Stimulated activated CD8-positive, alpha-beta memory T cell treated with anti-CD3 and anti-CD28 coated beads, Interleukin-2, amount 100 ng/mL, for 1 hour (primary cell): ENCODE measurements at places on chromosomes 7 and 10.

DNA sequence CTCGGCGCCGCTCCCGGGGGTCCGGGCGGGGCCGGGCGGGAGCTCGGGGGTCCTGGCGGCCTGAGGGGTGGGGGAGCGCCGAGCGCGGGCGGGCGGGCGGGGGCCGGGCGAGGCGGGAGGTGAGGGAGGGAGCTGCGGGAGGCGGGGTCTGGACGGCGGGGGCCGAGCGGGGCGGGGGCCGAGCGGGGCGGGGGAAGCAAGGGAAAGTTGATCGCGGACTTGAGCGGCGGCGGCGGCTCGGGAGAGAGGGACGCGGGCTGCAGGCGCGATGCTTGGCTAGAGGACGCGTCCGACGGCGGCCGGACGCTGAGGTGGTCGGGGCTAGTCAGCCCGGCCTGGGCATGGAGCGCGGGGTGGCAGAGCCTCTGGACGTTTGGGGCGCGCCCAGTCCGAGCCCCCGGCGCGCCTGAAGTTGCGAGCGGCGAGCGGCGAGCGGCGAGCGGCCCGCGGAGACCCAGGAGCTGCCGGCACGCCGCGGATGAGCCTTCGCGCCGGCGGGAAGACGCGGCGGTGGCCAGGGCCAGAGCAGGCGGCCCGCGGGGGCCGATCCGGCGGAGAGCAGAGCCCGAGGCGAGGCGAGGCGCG is at the start of gene CDH23:
CDH23 (plus strand) TSS at position 210 of the 585 bp plus-strand sequence. CDS start 42,912 bp downstream, outside the sequence.
- DNase-seq: no peak

DNA sequence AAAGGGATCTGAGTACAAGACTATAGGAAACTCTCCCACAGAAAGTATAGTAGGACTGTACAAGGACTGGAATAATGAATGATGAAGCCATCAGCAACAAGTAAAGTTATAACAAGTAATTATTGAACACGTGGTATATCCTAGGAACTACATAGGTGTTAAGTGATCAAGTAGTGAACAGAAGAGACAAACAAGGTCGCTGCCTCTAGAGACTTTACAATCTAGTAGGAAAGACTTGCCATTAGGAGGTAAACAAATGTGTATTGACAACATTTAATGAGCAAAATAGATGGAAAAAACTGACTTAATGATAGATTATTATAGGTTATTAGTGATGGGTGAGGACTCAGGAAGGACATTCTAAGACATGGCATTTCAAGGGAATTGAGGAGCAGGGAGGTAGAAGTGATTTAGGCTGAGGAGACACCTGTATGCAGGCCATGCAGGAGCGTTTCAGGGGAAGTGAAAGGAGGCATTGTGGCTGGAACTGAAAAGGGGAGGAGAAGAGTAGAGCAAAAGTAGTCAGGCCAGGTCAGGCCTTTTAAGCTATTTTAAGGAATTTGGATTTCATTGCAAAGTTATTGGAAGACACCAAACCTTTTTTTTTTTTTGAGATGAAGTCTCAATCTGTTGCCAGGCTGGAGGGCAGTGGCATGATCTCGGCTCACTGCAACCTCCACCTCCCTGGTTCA is 8.5 kb upstream of the GLCCI1 start:
- DNase-seq: no peak

DNA sequence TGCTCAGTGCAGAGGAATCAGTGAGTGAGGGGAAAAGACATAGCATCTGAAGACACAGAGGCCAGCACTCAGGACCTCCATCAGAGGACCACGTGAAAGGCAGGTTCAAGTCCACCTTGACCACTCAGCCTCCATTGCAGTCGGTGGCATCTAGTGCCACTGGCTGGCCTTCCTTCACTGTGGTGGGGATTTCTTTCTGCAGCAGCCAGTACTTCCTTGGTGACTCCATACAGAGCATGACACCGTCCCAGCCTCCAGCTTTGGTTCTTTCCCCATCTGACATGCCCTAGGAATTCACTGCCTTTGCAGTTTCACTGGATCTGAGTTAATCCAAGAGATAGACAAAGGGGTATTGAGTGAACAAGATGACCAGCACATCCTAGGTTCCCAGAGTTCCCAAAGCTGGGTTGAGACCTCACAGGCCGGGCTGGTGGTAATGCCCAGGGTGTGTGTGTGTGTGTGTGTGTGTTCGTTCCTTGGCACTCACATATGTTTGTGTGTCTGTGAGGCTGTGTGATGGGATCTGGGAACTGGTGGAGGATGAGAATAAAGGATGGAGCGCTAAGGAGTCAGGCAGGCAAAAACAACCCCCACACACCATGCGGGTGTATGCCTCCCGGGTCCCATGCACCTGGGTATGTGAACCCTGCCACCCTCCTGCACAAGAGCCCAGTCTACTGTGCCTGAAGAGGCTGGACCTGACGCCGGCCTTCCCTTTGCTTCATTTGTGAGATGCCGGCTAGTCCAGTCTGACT is 57.8 kb downstream of the SYPL1 start:
- no peak for DNase-seq

DNA sequence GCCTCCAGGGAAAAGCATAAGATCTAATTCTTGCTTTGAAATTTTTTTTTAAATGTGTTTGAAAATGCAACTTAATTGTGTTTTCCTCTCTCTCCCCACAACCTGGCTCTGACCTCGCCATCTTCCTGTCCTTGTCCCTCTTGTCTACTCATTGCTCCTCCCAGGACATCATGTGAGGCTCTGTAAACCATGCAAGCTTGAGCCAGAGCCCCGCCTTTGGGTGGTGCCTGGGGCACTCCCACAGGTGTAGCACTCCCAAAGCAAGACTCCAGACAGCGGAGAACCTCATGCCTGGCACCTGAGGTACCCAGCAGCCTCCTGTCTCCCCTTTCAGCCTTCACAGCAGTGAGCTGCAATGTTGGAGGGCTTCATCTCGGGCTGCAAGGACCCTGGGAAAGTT is 9.8 kb upstream of the CDHR1 start:
- DNase-seq: no peak

DNA sequence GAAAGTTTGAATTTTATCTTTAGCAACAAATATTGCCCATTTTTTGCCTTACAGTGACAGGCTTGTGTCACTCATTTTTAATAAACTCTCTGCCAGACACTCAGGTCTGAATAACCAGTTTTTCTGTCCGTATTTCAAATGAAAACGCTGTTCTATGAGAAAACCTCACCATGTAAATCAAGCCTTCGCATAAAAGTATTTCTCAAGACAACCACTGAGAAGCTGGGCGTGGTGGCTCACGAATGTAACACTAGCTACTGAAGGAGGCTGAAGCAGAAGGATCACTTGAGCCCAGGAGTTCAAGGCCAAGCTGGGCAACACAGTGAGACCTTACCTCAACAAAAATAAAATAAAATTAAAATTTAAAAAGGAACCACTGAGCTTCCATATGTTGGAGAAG is 339.3 kb downstream of the PARD3 start:
- no peak for DNase-seq

DNA sequence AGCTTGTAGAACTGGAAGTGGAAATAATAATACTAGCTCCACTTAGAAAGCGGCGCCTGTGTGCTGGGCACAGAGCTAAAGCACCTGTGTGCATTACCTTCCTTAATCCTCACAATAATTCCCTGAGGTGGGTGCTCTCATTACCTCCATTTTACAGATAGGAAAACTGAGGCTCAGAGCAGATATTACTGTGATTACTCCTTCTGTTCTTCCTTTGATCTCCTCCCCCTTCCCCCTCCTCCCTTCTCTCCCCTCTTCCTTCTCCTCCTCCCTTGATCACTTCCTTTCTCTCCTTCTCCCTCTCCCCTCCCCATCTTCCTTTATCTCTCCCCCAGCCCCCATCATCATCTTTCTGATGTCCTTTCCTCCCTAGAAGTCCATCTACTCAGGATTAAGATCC is 55.0 kb downstream of the C10orf105 start:
- no peak for DNase-seq

- no peak for DNase-seq
Measured at GRCh38 chr10:107072786-107073185, 91.7 kb downstream of the SORCS1 start.

- peak; percentile 23 for DNase-seq
Measured at GRCh38 chr10:110783509-110784107, 88.1 kb upstream of the PDCD4 start.

DNA sequence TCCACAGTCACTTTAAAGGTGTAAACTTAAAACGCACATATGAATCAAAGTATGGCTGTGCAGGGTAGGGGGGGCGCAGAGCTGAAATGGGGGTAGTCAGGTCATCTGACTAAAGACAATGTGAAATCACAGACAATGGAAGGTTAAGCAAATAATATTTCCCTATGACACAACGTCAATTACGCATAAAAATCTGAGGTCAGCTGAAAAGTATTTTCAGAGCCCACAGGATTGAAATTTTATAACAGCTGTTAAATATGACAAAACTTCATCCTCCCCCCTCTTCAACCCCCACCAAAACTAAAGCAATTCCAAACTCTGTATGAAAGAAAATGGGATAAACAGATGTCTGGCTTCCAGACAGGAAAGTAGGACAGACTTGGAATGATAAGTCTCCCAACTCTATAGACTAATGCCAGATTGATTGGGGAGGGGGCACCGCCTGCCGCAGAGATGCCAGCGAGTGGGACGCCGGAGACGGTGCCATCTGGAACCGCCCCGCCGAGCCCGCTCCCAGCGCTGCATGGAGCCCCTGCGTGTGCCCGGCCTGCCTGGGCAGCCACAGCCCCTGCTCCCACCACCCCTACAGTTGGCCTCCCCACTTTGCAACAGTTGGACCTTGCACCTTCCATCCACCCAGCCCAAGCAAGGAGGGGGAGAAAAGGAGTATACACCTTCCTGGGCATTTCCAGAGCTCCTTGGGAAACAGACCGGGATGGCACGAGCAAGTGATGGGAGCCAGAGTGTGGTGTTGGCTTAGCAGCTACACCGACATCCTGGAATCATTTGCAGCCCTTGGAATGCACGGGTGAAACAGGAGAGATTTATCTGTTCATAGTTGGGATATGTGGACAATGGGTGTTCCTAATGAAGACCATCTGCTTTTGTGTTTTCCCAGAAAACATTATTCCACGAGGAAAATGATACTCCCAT is 10.7 kb downstream of the EBF3 start:
- no peak for DNase-seq

GRCh38 chr7:128941323-128941890 is 3.7 kb downstream of the IRF5 start:
- DNase-seq: no peak

DNA sequence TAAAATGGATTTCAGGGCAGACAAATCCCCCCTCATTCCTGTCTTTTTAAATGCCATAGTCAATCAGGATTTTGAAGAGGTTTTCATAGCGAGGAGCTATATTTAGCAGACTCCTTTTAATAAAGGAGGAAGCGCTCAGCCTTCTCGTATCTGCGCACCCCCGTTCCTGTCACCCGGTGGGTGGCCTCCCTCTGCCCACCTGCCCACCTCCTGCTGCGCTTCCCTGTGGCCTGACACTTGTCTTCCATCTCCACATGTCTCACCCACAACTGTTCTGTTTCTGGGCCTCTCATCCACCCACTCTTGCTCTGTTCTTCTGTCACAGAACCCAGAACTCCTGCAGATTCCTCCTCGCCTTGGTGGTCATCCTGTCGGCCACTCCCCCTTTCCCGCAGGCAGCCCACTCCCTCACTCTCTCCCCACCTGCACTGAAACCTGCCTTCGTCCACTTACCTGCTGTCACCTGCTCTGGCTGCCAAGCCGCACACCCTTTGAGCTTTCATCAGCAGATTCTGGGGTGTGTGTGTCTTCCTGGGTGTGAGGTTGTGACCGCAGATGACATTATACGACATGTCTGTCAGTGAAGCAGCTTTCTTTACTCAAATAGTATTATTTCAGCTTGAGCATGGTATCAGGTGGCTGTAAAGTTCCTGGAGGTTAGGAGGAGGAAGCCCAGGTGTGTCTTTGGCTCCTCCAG is 163.5 kb upstream of the AGK start:
- no peak for DNase-seq

DNA sequence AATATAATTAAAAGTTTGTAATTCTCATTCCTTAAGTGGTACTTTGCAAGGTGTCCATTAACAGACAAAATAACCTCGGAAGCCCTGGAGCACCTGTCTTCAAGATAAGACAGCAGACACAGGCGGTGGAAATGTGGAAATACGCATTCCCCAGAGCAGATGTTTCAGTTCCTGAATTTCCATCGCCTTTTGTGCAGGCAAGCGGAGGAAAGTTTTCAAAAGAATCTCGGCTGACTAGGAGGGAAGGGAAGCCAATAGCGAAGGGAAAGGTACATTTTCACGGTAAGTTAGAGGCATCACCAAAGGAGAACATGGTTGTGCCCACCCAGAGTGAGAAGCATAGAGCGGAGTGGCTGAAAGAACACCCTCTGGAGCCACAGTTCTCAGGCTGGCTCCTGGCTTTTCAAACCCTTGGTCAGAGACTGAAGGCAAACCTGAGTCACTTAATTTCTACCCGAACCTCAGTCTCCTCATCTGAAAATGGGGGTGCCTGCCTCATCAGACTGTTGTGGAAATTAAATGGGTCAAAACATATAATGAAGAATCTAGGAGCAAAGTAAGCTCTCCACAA is 13.6 kb downstream of the CPA1 start:
- no peak for DNase-seq

- no peak for DNase-seq
Measured at GRCh38 chr7:143360788-143361551, 1.5 kb downstream of the FAM131B start.

DNA sequence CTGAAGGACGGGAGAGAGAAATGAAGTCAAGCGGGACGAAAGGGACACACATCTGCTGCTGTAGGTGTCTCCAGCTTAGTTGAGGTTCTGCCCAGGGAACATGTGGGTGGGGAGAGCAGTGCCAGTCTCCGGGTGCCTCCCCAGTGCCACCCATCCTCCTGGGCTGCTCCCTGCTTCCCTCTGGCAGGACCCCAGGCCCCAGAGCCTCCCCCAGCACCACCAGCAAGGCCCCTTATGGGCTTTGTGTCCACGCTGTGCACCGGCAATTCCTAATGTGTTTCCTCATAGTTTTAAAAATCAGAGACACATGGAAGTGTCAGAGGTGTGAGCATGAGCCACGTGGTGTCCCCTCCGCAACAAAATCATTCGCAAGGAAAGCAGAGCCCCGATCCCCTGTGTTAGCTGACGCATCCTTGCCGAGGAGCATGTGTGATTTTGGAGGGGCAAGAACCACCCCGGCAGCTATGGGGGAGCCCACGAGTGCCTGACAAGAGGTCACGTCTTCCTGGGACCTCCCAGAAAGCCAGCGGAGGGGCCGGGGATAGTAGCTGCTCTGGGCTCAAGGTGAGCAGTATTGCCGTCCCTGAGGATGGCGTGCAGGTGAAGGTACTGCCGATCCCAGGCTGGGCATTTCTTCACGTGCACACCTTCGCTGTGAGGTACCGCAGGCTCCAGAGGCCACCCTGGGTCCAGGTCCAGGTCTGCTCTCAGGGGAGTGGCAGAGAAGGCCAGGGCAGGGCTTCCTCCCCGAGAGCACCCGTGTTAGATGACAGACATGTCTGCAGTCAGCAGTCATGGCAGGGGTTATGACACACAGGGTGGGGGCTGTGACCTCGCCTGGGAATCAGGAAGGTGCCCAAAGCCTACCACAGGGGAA is 448.2 kb upstream of the FOXK1 start:
- DNase-seq: no peak
